NCI-H1092 treated with DMSO at 0.1 percent for 48 hours (cell line): ENCODE measurements at places on chromosomes 7 and 10.

- no peak for DNase-seq
Observed at GRCh38 chr7:99355098-99355497, 19.4 kb upstream of the ARPC1B start.

GRCh38 chr10:117133273-117134055 is 4.6 kb downstream of the VAX1 start:
- DNase-seq = no peak

- no peak for DNase-seq
Observed at GRCh38 chr10:2791774-2792443, 275.4 kb upstream of the PFKP start.

GRCh38 chr10:78320506-78320905 is 286.8 kb downstream of the RPS24 start:
- no peak for DNase-seq

- no peak for DNase-seq
Observed at GRCh38 chr7:151568956-151569940, 49.6 kb upstream of the RHEB start.

DNA sequence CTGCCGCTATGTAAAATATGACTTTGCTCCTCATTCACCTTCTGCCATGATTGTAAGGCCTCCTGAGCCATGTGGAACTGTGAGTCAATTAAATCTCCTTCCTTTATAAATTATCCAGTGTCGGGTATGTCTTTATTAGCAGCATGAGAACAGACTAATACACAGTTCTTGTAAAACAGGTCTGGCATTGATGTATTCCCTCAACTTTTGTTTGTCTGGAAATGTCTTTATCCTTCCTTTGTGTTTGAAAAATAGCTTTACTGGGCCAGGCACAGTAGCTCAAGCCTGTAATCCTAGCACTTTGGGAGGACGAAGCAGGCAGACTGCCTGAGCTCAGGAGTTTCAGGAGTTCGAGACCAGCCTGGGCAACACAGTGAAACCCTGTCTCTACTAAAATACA is 14.5 kb downstream of the IPMK start:
- no peak for DNase-seq

DNA sequence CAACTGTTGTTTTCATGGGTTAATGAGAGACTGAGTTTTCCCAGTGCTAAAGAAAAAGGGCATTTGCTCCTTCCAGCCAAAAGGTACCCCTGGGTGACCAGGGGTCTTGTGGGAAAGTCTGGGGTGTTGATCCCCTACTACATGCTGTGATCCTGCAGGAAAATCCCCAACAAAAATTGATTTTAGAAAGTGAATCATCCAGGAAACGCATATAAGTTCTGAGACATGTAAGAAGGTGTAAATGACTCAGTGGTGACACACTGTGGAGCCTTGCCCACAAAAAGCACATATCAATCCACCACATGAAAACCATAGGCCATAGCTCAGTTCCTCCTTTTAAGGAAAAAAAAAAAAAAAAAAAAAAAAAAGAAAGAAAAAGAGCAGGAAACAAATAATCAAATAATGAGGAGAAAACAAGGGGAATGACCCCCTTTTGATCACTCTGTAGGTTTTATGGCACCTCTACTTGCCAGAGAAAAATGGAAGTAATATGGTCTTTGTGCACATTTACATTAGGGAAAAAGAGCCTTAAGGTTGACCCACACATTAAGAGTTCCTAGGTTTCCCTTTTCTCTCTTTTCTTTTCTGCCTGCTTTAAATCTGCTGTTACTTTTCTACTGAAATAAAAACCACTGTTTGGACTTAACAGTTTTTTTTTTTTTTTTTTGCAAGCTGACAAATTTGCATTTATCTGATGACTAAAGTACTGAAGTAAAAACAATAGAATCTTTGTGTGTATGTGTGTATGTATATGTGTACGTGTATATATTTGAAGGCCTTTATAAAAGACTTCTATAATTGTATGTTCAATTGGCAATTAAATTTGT is 386.0 kb downstream of the KIF20B start:
- DNase-seq = no peak

GRCh38 chr7:128902761-128903585 is 7.5 kb downstream of the KCP start:
- DNase-seq = no peak

DNA sequence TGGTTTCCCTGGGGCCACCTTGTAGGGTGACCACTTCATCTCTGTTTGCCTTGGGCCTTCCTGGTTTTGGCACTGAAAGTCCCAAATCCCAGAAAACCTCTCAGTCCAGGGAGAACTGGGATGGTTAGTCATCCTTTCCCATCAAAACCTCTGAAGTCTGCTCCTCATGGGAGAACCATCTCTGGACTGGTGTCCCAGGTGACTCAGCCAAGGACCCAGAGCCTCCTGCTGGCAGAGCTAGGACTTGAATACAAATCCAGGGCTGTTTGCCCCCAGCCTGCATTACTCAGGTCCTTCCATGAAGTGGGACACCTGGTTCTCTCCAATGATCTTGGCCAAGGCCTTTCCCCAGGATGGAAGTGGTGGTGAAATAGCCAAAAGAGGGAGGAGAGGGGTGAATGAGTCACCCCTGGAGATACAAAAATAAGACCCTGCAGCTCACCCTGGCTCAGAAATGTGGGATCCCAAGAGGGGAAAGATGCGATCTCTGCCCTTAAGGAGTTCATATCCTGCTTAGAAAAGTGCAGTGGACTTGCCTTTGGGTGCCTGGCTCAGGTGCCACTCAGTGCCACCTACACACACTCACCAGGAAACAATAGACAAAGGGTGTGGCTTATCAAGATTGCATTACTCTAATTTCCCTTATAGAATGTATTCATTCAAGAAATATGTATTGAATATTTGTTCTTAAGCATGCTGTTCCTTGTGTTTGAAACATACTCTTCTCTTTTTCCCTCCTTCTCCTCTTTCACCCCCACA is 22.0 kb downstream of the ADRA2A start:
- no peak for DNase-seq

DNA sequence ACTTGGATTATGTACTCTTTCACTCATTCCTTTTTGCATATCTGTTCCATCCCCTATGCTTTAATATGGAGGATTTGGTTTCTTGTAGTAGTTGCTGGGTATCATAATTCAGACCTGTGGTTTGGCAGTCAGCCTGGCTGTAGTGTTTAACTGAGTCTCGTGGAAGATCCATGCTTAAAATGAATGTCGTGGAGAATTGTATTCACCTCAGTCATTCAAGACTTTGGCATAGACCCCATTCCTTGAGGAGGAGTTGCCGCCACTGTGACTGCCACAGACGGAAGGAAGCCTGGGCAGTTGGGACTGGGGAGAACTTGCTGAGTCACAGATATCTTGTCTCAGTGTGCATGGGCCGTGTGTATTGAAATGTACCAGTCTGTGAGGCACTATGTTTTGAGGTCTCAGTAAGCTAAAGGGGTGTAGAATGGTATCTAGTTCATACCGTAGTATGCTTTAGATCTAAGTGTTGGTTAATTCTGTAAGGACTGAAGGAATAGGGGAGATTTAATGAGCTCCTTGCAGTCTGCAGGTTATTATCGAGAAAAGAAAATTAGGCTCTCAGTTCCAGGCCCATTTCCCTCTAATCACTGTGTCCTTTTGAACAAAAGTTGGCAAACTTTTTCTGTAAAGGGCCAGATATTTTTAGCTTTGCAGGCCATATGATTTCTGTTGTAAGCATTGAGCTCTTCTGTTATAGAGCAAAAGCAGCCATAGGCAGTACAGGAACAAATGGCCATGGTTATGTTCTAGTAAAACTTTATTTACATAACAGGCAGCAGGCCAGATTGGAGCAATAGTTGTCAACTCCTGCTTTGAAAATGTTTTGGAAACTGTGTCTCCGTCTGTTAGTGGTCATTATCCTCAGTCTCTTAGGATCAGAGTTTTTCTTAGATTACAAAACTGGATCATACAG is 76.8 kb downstream of the TPST1 start:
- no peak for DNase-seq

DNA sequence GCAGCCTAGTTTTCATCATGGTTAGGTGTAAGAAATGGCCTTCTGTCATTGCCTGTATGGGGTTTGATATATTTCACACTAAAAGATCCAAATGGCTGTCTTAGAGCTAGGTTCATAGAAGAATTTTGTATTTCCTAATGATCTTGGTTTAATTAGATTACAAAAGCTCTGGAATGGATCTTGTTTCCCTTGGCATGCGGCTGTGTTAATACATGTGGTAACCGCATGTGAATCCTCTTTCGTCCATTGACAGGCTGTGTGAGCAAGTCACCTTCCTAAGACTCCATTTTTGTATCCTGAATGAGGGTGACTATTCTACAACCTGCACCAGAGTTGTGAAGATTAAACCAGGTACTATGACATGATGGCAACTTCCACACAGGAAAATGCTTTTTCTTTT is 12.4 kb upstream of the FZD1 start:
- no peak for DNase-seq

GRCh38 chr7:99539213-99539811 is 12.6 kb downstream of the FAM200A start:
- no peak for DNase-seq

DNA sequence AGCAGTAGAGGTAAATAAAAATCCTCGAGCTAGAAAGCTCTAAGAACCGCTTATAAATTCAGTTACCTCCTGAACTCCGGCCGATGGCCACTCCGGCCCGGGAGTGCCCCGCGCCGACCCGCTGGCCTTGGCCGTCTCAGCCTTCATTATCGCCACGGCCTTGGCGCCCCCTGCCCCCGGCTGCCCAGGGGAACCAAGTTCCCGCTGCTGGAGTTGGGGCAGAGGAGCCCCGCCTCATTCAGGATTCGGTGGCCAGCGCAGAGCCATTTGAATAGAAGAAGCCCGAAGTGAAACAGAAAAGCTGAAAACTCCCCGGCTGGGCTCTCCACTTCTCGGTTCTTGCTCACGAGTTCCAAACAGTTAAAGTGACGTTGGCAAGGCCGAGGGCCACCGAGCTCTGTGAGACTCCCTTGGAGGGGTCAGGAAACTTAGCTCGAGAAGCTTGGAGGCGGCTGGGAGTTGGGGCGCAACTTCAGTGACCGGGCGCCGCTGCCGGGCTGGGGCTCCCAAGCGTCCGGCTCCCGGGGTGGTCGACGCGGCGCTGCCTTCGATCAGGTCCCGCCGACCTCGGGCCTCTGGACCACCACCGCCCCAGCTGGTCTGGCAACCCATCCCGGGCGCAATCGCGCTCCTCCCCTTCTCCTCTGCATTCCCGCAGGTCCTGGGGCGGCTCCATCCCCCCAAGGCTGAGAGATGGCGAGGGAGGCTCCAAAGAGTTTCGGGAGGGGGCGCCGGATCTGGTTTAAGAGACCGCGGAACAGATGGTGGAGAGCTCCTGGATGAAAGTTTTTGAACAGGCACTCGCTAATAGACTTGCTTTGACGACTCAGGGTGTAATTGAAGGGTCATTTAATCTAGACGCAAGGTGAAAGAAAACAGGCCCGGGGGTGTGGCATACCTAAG is 5.8 kb upstream of the FEZF1 start:
- no peak for DNase-seq

- no peak for DNase-seq
Observed at GRCh38 chr10:20707251-20707650, 189.9 kb downstream of the NEBL start.

- DNase-seq = no peak
Observed at GRCh38 chr10:82981137-82981723, 1106.2 kb downstream of the NRG3 start.

DNA sequence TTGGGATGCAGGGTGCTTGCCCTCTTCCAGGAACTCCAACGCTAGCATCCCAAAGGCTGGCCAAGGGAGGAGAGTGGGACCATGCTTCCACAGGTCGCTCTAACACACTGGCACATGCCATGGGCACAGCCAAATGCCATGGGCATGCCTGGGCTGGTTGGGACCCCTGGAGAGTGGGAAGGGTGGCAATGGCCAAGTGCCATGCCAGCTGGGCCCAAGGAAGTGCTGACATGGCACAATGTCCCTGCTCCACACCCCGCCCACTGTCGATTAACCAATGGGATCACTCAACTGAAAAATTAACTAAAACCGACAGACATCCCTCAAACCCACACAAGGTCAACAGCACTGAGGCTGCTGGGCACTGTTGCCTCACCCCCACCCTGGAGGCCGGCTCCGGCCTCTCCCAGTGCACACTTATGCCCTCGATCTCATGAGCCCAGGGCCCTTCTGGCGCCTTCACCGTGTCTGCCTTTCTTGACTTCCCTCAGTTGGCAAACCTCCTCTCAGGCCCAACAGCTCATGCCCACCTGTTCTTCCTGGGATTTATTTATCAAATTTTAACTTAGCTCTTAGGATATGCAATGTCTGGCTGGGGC is 83.4 kb downstream of the GOLGA7B start:
- DNase-seq = no peak

- no peak for DNase-seq
Observed at GRCh38 chr7:75842836-75843446, 29.3 kb upstream of the CCL24 start.

DNA sequence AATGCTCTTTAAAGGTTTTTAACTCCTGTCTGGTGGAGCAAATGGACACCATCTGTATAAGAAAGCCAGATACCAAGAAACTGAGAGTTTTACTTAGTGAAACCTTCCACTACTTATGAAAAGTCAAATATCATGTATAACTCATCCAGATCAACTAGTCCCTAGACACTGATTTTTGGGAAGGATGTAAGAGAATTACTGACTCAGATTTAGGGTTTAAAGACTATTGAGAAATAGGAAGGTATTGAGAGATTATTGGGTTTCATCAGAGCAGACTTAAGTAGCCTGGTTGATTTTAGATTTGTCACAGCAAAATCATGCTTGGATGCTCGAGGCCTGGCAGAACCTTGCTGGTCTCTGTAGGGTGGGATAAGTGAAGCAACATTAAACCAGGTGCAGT is 3.1 kb downstream of the CSTF2T start:
- DNase-seq = no peak

DNA sequence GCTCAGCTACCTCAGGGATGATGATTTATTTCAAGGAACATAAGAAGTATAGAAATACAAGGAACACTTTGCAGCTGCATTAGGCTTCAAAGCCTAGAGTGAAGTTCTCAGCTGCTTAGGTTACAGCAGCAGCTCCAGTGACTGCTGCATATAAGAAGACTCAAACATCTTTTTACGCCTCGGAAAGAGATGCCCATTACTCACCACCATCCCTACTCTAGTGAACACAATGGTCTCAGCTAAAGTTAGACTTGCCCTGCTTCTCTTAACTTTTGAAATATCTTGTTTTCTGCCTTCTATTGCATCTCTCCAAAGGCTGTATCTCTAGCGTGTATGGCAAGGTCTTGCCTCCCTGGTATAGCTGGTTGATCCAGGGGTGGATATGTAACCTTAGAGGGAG is 356.0 kb downstream of the PHF14 start:
- no peak for DNase-seq

DNA sequence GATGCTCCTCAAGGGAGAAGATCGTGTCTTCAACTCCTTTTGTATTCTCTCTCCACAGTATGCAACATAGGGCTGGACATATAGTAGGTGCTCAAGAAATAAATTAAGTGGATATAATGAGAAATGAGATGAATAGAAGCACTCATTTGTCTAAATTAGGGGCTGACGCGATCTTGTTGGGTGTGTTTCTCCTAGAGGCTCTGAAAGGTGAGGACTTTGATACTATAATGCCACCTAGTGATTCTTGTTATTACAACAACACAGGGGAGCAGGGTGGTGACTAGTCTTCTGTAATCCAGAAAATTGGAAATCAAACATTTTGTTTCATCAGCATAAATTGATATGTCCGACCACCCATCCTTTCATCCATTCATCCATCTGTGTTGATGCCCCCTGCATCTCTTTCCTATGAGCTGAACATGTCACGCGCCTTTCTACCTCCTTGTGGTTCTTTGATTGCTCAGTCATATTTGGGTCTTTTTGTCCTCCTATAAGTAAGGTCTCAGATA is 3.5 kb upstream of the CFAP58 start:
- peak; percentile 40 for DNase-seq

GRCh38 chr7:99392659-99393354 is 15.6 kb downstream of the PDAP1 start:
- DNase-seq = peak; percentile 90

- DNase-seq = no peak
Observed at GRCh38 chr10:23892296-23892695, 316.6 kb upstream of the KIAA1217 start.
